ENCODE measurements at places on chromosomes 16 and 17. TPM values are rescaled to one million over a fixed set of nuclear protein-coding genes. Genes with fewer than 3 reads are reported as not detected.

The CIBAR2 gene
- total RNA-seq, result not detected

The BOLA2 gene
- total RNA-seq, result 20.3 TPM

The KRTAP4-3 gene
- not detected for total RNA-seq

The CRYBA1 gene
- not detected for total RNA-seq

The TP53TG3 gene
- 0.62 TPM for total RNA-seq

The MEOX1 gene
- total RNA-seq, result not detected

The MPO gene
- total RNA-seq, result not detected

The CDK12 gene
- 44.0 TPM for total RNA-seq

The KRT24 gene
- total RNA-seq, result not detected

The HSD17B1 gene
- total RNA-seq, result 3.4 TPM

The RNF222 gene
- not detected for total RNA-seq

The SMIM5 gene
- total RNA-seq, result 0.33 TPM

The KRTAP2-1 gene
- not detected for total RNA-seq

The IKZF3 gene
- not detected for total RNA-seq

The NPW gene
- total RNA-seq, result 0.33 TPM

The PPM1E gene
- 1.1 TPM for total RNA-seq

The CACNG5 gene
- not detected for total RNA-seq

The MRPL12 gene
- total RNA-seq, result 20.7 TPM

The FOXN1 gene
- total RNA-seq, result not detected

The SLC26A11 gene
- 12.7 TPM for total RNA-seq

The RND2 gene
- 0.33 TPM for total RNA-seq

The CLTC gene
- total RNA-seq, result 411 TPM

The SCGB1C2 gene
- not detected for total RNA-seq

The SLC52A1 gene
- not detected for total RNA-seq

The TLCD1 gene
- 5.2 TPM for total RNA-seq

The HSD17B2 gene
- total RNA-seq, result not detected

The DYNLRB2 gene
- total RNA-seq, result not detected

The KRTAP3-2 gene
- not detected for total RNA-seq

All from melanocyte of skin (primary cell).